HepG2 (cell line): ENCODE measurements at places on chromosomes 5 and 9. TPM values are rescaled to one million over a fixed set of nuclear protein-coding genes. Genes with fewer than 3 reads are reported as not detected.

DNA sequence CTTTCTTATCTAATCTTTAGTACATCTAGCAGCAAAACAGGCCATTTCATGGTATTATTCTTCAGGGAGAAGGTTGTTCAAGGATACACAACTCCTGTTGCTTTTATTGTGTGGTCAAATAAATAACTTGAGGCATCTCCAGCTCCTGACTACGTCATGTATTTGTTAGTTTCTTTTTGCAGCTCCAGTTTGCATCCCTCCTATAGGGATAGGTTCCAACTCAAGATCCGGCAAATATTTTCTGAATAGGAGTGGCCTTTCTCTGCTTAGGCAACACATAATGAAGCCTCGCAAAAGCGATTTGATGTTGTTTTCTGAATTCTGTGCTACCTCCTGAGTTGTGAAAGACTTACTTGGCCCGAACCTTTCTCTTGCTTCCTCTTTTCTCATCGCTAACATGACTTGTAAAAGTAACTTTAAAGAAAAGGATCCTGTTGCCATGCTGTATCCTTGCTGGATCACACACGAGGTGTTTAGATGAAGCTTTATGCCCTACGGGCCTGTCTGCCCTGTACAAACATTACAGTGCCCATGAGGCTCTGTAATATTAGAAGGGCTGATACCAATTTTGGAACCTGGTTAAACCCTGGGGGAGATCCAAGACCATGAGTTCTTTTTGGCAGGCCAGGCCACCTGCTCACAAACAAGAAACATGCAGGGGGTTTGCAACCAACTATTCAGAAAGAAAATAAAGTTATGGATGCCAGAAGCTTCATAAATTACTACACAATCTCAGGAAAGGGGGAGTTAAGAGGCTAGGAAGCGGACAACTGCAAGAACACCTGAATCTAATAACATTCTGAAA is 149.8 kb upstream of the FGF10 start:
- H3K27ac ChIP-seq = no peak overlapping the region
- no peaks in the 10 kb centered on the region for H3K36me3 ChIP-seq
- H3K4me1 ChIP-seq = no peaks in the 10 kb centered on the region
- H3K4me3 ChIP-seq = no peak overlapping the region
- H3K27me3 ChIP-seq = no peaks in the 10 kb centered on the region; the same call in 1 of the 2 replicates

DNA sequence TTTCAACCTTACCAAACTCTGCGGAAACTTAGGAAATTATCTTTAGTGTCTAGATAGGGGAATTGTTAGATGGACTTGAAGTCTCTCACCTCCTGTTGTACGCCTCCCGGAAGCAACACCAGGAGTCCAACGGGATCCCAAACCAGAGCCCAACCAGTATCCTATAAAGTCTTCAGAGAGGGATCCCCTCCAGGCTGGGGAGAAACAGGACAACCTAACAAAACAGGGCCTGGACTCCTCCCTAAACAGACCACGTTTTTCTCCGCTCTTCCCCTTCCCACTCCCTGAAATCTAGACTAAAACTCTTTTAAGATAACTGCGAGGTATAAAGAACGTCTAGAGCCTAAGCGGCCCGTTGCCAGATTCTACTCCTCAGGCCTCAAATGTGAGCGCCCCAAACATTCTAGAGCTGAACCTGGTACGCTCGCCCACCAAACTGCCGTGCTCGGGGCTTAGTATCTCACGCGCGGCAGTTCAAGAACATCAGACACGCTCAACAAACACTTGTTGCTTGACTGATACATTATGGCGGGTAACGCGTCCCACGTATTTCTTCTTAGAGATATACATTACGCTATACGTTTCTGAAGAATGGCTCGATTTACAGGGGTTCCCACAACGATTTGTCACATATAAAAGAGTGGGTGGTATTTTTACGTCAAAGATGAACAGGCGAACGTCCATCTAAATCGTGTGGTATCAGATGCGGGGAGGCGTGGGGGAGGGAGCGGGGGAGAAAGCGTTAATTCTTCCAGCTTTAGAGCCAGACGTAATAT is 663 bp upstream of the SMIM27 start:
- peak overlapping the region; percentile 89 for H3K4me3 ChIP-seq
- H3K27ac ChIP-seq = peak overlapping the region; percentile 96
- peaks cover 34% of the 10 kb centered on the region for H3K4me1 ChIP-seq
- H3K27me3 ChIP-seq = no peaks in the 10 kb centered on the region
- no peaks in the 10 kb centered on the region for H3K36me3 ChIP-seq

DNA sequence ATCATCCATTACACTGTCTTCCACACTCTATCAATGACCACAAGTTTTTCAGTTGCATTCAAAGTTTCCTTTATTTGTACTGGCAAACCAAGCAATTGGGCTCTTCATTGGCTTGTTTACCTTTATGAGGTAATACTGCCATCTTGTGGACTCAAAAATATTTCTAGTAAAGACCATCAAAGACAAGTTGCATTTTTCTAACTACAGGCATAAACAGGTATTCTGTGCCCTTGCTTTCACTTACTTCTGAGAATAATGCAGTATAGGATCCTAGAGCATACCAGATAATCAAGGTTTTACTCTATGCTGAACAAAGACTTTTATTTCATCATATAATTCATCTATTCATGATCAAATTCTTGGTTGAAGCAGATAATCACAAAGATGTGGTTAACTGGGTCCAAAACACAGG is 173.7 kb upstream of the POU5F2 start:
- no peak overlapping the region for H3K27ac ChIP-seq
- H3K27me3 ChIP-seq = no peaks in the 10 kb centered on the region
- no peak overlapping the region for H3K4me3 ChIP-seq
- peak; percentile 50 for DNase-seq
- H3K4me1 ChIP-seq = peaks cover 9% of the 10 kb centered on the region; the same call in 1 of the 2 replicates

- no peaks in the 10 kb centered on the region for H3K27me3 ChIP-seq
- peak; percentile 69 for DNase-seq
- peaks cover 53% of the 10 kb centered on the region for H3K36me3 ChIP-seq
- peak overlapping the region; percentile 28 for H3K27ac ChIP-seq
- H3K4me3 ChIP-seq = no peak overlapping the region
Measured at GRCh38 chr5:136062366-136063274, 33.8 kb downstream of the TGFBI start.

LCN2 gene
- total RNA-seq = 0.34 and 0.38 TPM in 2 replicates

RELL2 gene
- 5.2 and 8.3 TPM in 2 replicates for total RNA-seq

GRCh38 chr9:134695144-134695543 is 53.5 kb downstream of the COL5A1 start:
- H3K27me3 ChIP-seq = peaks cover 5% of the 10 kb centered on the region
- no peak overlapping the region for H3K4me3 ChIP-seq
- no peaks in the 10 kb centered on the region for H3K4me1 ChIP-seq
- no peak overlapping the region for H3K27ac ChIP-seq

DNA sequence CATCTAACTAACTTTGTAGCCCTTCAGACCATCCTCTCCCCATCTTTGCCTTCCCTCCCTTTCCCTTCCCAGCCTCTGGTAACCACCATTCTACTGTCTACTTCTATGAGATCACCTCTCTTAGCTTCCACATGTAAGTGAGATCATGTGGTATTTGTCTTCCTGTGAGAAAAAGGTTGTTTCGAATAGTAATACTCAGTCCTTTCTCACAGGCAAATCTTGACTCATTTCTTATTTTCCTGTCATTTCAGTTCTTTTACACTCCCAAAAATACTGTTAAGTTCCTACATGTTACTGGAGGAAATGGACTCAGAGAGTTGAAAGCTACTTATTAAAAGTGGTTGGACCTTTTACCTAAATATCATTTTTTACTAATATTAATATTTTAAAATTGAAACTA is 82.1 kb downstream of the SLF1 start:
- no peak overlapping the region for H3K27ac ChIP-seq
- H3K4me3 ChIP-seq = no peak overlapping the region
- no peaks in the 10 kb centered on the region for H3K4me1 ChIP-seq
- no peaks in the 10 kb centered on the region for H3K27me3 ChIP-seq
- no peaks in the 10 kb centered on the region for H3K36me3 ChIP-seq
- no peak for DNase-seq

EEIG1 gene
- 16.1 and 16.6 TPM in 2 replicates for total RNA-seq

GRCh38 chr5:30104872-30105596 is 1088.5 kb upstream of the CDH6 start:
- no peaks in the 10 kb centered on the region for H3K36me3 ChIP-seq
- H3K4me1 ChIP-seq = no peaks in the 10 kb centered on the region
- no peak overlapping the region for H3K4me3 ChIP-seq
- no peaks in the 10 kb centered on the region for H3K27me3 ChIP-seq

EQTN gene
- total RNA-seq = not detected in 2 replicates

GRCh38 chr9:30522486-30522885 is 1862.0 kb upstream of the ACO1 start:
- DNase-seq = no peak
- no peaks in the 10 kb centered on the region for H3K36me3 ChIP-seq
- no peak overlapping the region for H3K4me3 ChIP-seq
- no peaks in the 10 kb centered on the region for H3K4me1 ChIP-seq
- no peaks in the 10 kb centered on the region for H3K27me3 ChIP-seq
- H3K27ac ChIP-seq = no peak overlapping the region

GDA gene
- 0.15 and 0.21 TPM in 2 replicates for total RNA-seq

DNA sequence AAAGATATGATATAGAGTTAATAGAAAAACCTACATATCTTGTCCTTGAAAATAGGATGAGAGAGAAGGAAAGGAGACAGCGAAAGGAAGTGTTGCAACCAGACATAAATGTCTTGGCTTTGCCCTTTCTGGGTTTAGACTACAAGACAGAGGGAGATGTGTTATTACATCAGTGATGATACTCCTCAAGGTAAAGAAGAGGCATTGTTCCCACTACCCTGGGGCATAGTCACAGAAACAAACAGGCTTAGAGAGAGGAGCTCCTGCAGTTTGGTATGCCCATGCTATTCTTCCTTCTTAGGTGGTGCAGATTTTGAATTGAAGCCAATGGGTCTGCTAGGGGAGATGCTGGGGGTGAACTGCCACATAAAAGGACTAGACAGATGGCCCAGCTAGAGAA is 166.8 kb upstream of the RFX3 start:
- no peak for DNase-seq
- H3K27ac ChIP-seq = no peak overlapping the region
- no peaks in the 10 kb centered on the region for H3K27me3 ChIP-seq
- H3K4me3 ChIP-seq = no peak overlapping the region

- DNase-seq = no peak
- H3K36me3 ChIP-seq = no peaks in the 10 kb centered on the region
- H3K4me3 ChIP-seq = no peak overlapping the region
Measured at GRCh38 chr5:52749666-52750065, 38.0 kb upstream of the ITGA1 start.

SUB1 gene
- total RNA-seq = 693 and 1,107 TPM in 2 replicates

LTC4S gene
- total RNA-seq = 0.35 TPM in 1 of 2 replicates, not detected in the other

DNA sequence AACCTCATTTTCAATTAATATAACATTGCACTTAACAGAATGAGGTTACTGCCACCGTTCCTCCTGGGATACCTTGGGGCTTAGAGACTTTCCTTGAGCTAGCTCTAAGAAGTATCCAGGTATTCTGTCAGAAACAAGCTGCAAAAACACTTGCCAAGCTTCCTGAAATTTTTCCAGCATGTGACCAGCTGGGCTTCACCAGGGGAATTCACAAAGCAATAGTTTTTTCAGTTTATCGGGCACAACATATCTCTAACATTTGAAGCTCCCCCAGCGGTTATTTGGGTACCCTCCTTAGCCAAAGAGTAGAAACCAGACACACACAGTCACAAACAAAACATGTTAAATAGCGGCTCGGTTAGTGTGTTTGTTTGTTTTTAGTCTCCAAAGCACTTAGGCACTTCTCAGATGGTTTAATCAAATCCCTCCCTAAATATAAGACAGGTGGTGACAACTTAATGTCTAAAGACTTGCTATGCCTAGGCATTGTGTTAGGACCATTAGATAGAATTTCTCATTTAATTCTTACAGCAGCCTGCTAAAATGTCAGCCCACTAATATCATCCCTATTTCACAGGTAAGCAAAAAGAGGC is 278.2 kb downstream of the GLIS3 start:
- H3K27ac ChIP-seq = no peak overlapping the region
- no peaks in the 10 kb centered on the region for H3K4me1 ChIP-seq
- H3K36me3 ChIP-seq = no peaks in the 10 kb centered on the region
- no peak for DNase-seq
- H3K27me3 ChIP-seq = no peaks in the 10 kb centered on the region
- H3K4me3 ChIP-seq = no peak overlapping the region

GRCh38 chr9:82882138-82882537 is 180.8 kb downstream of the RASEF start:
- H3K27ac ChIP-seq = no peak overlapping the region
- no peaks in the 10 kb centered on the region for H3K4me1 ChIP-seq
- H3K4me3 ChIP-seq = no peak overlapping the region
- DNase-seq = no peak
- H3K36me3 ChIP-seq = no peaks in the 10 kb centered on the region

DUSP1 gene
- 18.0 and 27.1 TPM in 2 replicates for total RNA-seq

GRCh38 chr5:2253040-2253975 is 370.6 kb upstream of the IRX4 start:
- no peaks in the 10 kb centered on the region for H3K4me1 ChIP-seq
- no peak for DNase-seq
- H3K4me3 ChIP-seq = no peak overlapping the region
- H3K27ac ChIP-seq = no peak overlapping the region
- H3K27me3 ChIP-seq = peaks cover 22% of the 10 kb centered on the region; the same call in 1 of the 3 replicates

SUSD3 gene
- total RNA-seq = 6.0 and 7.0 TPM in 2 replicates

DNA sequence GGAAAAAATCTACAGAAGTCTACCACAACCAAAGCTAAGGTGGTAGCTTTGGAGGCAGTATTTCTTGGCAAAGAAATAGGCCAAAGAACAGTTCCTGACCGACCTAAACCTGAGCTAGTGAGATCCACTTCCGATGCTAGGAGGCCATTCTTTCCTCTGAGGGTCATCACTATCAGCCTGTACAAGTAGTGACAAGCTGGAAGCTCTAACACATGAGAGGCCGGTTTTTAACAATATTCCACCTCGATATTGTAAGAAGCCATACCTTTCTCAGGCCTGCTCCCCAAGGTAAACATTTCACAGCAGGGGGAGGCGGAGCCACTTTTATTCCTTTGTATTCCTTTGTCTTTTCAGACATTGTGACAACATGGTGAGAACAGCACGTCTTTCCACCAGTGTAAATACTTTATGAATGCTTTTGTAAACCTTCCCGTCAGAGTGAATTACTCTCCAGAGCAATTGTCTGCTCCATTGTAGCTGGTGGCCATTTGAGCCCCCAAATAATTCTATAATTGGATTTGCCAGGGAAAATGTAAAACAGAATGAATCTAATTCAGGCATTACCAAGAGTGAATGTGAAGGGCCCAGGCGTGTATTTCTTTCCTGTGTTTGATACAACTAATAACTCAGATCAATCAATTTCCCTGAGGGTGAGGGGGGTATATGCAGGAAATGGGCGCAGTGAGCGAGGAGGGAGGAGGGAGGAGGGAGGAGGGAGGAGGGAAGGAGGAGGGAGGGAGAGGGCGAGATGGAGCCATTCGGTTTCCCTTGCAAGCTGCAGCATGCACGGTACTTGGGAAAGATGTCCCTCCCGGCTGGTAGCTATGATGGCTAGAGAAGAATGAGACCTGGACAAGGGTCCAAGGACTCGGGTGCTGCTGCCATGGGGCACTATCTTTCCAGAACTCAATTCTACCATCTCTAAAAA is 166.6 kb downstream of the CDK5RAP2 start:
- no peak overlapping the region for H3K4me3 ChIP-seq
- no peak for DNase-seq
- no peak overlapping the region for H3K27ac ChIP-seq
- H3K36me3 ChIP-seq = peaks cover 85% of the 10 kb centered on the region
- no peaks in the 10 kb centered on the region for H3K27me3 ChIP-seq

NEUROG1 gene
- not detected in 2 replicates for total RNA-seq
